ENCODE measurements at places on chromosomes 4 and X. TPM values are rescaled to one million over a fixed set of nuclear protein-coding genes. Genes with fewer than 3 reads are reported as not detected.

Gene ASB9
- 2.7 TPM for total RNA-seq

Gene PDCL2
- total RNA-seq, result not detected

Gene SUPT20HL2
- not detected for total RNA-seq

Gene ZNF185
- total RNA-seq, result 37.8 TPM

Gene RIBC1
- 6.6 TPM for total RNA-seq

Gene HSD17B11
- total RNA-seq, result 202 TPM

Gene MYL5
- 31.4 TPM for total RNA-seq

Gene ASB12
- total RNA-seq, result not detected

Gene GAGE1
- total RNA-seq, result not detected

Gene LRRC66
- total RNA-seq, result 0.15 TPM

Gene DDX3X
- total RNA-seq, result 213 TPM

Gene GRIA2
- 1.6 TPM for total RNA-seq

Gene PABPC5
- 4.7 TPM for total RNA-seq

Gene TMPRSS11A
- not detected for total RNA-seq

Gene FNIP2
- 32.7 TPM for total RNA-seq

Gene TMSB15B
- total RNA-seq, result 0.25 TPM

Gene GAGE12H
- not detected for total RNA-seq

Gene PAGE2B
- total RNA-seq, result not detected

Gene ADH7
- total RNA-seq, result not detected

Gene SEPTIN6
- 111 TPM for total RNA-seq

Gene MXRA5
- 171 TPM for total RNA-seq

Gene AREG
- total RNA-seq, result 3.2 TPM

Gene MAGIX
- total RNA-seq, result 2.2 TPM

Gene ATG4A
- total RNA-seq, result 14.5 TPM

Gene CLTRN
- 0.46 TPM for total RNA-seq

Gene PAK3
- total RNA-seq, result 3.7 TPM

Gene CPZ
- total RNA-seq, result 4.3 TPM

Gene NPFFR2
- total RNA-seq, result not detected

Gene NHSL2
- 10.7 TPM for total RNA-seq

Gene ZNF718
- 7.6 TPM for total RNA-seq

Gene CT45A1
- not detected for total RNA-seq

Gene MMRN1
- total RNA-seq, result 6.7 TPM

Gene GIMD1
- not detected for total RNA-seq

Gene AFM
- total RNA-seq, result not detected

Gene PAGE4
- not detected for total RNA-seq

Gene CLDN2
- total RNA-seq, result 1.7 TPM

Gene FUNDC1
- total RNA-seq, result 5.0 TPM

Gene ARHGAP6
- total RNA-seq, result 3.0 TPM

Gene ITGB1BP2
- total RNA-seq, result not detected
